Suppressor macrophage (primary cell): ENCODE measurements at places on chromosomes 3 and 15.

DNA sequence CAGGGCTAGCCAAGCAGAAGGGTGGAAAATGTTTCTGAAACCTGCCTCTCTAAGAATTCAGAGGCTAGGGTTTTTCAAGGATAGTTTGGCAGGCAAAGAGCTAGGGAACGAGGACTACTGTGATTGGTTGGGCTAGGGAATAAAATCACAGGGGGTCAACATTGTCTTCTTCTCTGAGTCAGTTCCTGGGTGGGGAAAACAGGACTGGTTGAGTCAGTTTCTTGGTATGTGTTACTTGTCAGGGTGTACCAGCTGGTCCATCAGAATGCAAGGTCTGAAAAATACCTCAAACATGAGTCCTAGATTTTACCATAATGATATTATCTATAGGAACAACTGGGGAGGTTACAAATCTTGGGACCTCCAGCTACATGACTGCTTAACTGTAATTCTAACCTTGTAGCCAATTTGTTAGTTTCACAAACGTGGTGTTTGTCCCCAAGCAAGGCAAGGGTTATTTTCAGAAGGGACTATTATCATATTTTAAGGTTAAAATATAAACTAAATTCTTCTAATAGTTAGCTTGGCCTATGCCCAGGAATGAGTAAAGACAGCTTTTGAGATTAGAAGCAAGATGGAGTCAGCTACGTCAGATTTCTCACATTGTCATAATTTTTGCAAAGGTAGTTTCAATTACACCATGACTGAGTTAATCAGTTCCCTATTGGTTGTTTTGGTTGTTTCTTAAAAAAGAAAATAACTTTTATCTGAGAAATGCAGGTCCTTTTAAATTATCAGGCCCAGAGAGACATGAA lies 231.5 kb downstream of the ALCAM start:
- no peak for DNase-seq

DNA sequence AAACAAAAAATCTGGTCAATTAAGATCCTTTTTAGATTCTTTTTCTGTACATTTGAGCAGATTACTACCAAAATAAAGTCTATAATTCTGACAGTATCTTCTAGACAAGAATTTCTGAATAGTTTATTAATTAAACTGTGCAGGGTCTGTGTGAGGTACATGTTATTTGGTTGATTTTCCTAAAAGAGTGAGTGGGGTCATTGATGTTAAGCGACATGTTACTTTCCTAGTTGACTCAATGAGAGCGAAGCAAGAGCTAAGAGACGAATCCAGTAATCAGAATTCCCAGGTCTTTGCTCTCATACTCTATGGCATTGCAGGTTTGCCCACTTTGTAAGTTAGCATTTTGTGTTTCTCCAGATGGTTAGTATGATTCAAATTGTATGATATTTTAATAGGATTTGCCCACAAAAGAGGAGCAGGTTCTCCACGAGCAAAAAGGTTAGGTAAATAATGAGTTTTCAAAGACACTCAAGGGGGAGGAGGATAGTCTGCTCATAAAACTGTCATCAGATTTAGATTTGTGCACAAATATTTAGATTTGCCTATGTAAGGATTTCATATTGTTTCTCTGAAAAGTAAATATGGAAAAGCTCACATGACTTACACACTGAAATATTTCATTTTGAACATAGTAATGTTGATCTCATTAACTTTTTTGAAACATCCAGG lies 217.2 kb upstream of the CGNL1 start:
- DNase-seq: no peak

DNA sequence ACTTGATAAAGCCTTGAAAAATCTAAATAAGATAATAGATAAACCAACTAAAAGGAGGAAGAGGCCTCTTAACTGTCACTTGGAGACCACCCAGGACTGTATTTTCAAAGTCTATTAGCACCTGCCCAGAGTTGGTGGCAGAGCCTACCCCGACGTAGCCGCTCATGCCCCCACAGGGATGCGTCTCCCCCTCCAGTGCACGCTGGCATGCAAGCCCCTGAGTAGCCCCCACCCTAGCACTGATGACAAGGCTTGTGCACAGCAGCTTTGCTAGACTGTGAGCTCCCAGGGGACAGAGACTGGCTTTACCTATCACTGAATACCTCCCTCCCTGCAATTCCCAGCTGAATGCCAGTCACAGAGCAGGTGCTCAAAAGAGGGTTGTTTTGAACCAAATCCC lies 54.1 kb upstream of the HES1 start:
- no peak for DNase-seq

DNA sequence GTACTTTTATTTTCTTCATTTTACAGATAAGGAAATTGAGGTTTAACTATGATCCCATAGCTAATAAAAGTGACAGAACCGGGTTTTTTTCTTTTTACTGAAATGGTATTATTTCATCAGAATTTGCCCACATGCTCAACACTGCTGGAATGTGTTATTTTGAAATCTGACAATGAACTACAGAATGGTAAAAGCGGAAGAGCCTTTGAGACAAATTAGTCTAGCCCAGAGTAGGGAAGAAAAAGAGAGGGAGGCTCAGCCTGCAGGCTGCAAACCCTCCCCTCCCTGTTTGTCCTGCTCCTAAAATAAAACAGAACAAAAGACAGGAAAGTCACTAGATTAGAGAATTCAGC lies 100.3 kb upstream of the LIPC start:
- no peak for DNase-seq

DNA sequence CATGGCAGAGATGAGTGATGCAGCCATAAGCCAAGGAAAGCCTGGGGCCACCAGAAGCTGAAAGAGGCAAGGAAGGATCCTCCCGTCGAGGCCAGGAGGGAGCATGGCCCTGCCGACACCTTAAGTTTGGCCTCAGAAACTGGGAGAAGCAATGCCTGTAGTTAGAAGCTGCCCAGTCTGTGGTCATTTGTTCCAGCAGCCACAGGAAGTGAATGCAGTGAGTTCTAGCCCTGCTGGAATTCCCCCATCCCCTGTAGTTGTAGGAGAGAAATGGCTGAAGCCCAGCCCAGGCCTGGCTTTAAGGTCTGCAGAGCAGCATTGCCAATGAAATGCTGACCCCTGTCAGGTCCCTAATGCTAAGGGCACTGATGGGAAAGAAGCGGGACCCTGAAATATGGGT lies 12.2 kb upstream of the CHSY1 start:
- DNase-seq: peak; percentile 54

DNA sequence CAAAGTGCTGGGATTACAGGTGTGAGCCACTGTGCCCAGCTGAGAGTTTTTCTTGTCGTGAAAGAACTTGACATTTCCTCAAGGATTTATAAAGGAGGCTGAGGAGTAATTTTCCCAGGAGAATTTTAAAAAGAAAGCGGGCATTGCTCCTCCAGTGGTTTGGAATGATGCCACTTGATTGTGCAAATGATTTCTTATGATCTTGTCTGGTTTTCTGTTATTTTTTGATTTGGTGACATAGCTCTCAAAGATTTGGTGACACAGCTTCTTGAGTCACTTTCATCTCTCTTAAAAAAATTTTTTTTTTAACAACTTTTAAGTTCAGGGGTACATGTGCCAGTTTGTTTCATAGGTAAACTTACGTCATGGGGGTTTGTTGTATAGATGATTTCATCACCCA lies 24.6 kb upstream of the NFKBIZ start:
- DNase-seq: no peak

- no peak for DNase-seq
Measured at GRCh38 chr3:69861556-69861955, 122.3 kb downstream of the MITF start.

DNA sequence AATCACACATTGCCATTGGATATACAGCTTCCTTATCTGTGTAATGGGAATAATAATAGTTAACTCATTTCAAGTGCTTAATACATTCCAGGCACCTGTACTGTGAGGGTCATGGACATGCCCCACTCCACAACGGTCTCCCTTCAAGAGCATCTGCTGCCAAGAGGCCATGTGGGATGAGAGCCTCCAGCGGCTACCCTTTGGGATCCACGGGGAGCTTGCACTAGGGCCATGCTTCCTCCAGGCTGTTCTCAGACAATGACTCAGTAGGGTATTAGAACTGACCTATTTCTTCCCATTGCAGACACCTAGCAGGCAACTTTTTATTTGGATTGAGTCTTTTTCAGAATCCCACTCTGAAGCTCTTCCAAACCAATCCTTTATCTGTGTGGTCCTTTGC lies 1078.9 kb downstream of the TUSC7 start:
- DNase-seq: no peak

- DNase-seq: no peak
Measured at GRCh38 chr3:53160061-53160659, 849 bp upstream of the PRKCD start.

- DNase-seq: no peak
Measured at GRCh38 chr15:51200792-51201191, 106.1 kb upstream of the TNFAIP8L3 start.

DNA sequence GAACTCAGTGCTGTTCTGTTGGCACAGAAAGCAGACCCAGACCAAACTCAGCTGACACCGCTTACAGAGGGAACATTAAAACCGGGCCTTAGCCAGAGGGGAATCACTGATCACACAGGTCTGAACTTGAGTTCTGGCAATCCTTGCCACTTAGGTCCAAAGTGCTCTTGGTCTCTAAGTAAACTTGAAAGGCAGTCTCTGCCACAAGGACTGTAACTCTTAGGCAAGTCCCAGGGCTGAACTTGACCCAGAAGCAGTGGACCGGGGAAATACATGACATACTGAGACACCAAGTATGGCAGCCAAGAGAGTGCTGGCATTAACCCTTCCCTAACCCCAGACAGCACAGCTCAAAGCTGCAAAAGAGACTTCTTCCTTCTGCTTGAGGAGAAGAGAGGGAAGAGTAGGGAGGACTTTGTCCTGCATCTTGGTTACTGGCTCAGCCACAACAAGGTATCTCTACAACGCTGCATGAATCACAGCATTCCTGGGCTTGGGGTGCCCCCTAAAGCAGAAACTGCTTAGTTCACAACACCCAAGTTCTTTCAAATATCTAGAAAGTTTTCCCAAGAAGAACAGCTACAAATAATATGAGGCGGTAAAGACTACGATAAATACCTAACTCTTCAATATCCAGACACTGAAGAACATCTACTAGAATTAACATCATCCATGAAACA lies 32.5 kb downstream of the NAALADL2 start:
- DNase-seq: no peak

DNA sequence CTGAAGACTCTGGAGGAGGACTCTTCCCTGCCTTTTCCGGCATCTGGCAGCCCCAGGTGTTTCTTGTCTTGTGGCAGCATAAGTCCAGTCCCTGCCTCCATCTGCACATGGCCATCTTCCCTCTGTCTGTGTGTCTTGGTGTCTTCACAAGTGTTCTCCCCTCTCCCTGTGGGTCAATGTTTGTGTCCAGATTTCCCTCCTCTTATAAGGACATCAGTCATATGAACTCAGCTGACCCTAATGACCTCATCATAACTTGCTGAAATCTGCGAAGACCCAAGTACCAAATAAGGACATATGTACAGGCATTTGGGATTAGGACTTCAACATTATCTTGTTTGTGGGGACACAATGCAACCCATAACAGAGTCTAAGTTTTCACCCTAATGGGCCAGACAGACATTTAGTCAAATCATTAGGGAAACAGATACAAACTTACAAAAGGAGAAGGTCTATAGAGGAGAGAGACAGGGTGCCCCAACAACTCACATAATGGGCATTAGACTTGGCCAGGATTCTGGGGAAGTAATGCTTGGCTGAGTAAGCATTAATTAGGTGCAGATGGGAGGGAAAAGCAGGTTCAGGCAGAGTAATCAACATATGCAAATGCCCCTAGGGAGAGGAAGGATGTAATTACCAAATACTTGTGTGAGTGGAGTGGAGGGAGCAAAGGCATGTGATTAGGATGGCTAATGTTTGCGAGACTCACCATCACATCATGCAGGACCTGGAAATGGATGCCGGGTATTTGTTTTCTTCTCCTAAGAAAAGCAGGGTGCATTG lies 372.8 kb upstream of the TBL1XR1 start:
- DNase-seq: peak; percentile 79

- DNase-seq: no peak
Measured at GRCh38 chr15:90519688-90520087, 10.0 kb upstream of the CRTC3 start.

- no peak for DNase-seq
Measured at GRCh38 chr3:139660269-139660668, 17.5 kb downstream of the NMNAT3 start.

DNA sequence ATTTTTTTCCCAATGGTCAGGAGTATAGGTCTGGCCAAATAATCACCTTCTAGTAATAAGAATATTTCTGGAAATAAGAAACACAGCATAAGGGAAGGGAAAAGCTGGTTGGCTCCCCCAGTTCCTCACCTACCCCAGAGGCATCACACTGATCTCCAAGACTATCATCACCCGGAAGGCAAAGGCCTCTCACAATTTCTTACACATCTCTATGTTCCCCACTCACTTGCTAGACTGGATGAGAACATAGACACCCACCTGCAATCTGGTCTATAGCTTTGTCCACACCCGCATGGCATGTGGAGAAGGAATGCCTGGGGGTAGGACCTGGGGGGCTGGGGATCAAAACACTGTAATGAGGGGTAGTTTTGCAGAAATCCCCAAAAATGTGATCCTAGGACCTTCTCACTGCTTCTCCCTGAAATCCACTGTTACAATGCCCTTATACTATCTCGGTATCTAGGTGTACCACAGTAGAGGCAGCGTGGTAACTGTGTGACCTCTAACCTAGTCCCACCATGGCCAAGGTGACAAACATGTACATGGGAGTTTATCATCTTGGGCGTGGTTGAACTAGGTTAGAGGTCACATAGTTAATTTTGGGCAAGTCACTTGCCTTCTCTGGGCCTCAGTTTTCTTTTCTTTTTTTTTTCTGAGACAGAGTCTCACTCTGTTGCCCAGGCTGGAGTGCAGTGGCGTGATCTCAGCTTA lies 29.5 kb upstream of the NRROS start:
- peak; percentile 14 for DNase-seq

GRCh38 chr3:13550423-13550690 lies 1.4 kb downstream of the FBLN2 start:
- DNase-seq: no peak

GRCh38 chr3:129611812-129612533 lies 5.5 kb upstream of the PLXND1 start:
- DNase-seq: peak; percentile 61

- DNase-seq: peak; percentile 97
Measured at GRCh38 chr3:151871639-151872468, 1.6 kb upstream of the SUCNR1 start.

DNA sequence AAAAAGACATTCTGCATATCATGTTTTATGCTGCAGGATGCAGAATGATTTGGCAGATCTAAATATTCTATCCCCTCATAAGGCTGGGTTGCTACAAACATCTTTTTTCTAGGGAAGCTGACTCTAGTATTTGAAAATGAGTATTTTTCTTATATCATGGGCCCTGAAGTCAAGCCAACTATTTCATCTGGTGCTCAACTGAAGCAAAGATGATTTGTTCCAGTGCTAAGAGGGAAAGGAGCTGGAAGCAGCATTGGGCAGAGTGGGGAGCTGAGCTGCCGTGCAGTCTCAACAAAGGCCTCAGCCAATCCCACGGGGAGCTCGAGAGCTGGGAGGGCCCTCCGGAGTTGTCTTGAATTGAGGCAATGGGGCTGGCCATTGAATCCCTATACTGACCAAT lies 155.3 kb upstream of the SLCO3A1 start:
- no peak for DNase-seq

- no peak for DNase-seq
Measured at GRCh38 chr3:59772416-59773408, 722.9 kb upstream of the CFAP20DC start.
